GM23338 (cell line): ENCODE measurements at places on chromosomes 11 and 22.

GRCh38 chr11:128164080-128164741 is 423.1 kb downstream of the ETS1 start:
- no peak for DNase-seq

- no peak for DNase-seq
Observed at GRCh38 chr11:72439455-72439854, 5.1 kb upstream of the CLPB start.

GRCh38 chr11:72711141-72711540 is 36.9 kb upstream of the PDE2A start:
- no peak for DNase-seq

DNA sequence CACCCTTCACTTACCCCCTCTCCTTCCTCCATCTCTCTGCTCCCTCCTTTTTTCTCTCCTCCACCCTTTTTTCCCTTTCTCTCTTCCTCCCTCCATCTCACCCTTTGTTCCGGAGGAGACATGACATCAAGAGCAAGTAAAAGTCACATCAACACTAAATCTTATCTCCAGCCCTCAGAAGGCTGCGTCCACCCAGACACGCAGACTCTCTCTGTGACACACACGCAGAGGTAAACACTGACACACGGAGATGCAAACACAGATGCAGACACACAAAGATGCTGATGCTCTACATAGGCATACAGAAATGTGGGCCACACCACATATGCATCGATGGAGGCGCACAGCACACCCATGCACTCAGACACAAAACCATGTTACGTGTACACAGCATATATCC is 27.0 kb downstream of the NRXN2 start:
- no peak for DNase-seq

GRCh38 chr11:15577519-15577918 is 462.8 kb downstream of the INSC start:
- no peak for DNase-seq

- peak; percentile 70 for DNase-seq
Observed at GRCh38 chr11:64367931-64368672, 9.1 kb downstream of the RPS6KA4 start.

- DNase-seq = no peak
Observed at GRCh38 chr11:4071914-4072313, 22.7 kb upstream of the RRM1 start.

DNA sequence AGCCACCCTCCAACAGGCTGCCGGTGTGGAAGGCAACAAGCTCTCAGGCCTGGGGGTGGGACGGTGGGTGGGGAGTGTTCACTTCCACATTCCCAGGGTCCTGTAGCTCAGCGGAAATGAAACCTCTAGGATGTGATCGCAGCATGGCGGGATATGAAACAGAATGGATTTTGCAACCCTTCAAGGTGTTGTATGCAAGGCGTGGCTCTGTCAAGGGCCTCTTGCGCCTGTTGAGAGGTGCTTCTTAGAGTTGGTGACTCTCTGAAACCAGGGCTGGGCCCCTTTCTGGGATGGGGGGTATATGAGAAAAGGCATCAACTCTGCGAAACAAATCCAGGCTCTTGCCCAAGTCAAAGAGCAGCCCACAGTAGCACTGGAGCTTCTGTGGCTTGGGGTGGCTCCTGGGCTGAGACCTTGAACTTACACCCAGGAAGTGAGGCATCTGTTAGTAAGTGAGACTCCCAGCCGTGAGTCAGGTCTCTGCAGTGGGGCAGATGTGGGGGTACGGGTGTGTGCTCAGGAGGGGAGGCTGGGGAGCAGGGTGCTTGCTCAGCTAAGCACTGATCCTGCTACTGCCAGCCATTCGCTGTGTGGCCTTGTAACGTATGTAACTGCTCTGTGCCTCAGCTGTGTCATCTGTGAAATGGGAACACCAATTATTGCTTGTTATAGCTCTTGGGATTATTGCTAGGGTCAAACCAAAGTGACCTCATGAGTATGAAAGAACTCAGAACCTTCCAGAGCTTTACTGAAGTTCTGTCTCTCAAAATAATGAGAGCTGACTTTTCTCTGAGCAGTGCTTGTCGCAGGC is 28.3 kb downstream of the NECTIN1 start:
- DNase-seq = no peak

- no peak for DNase-seq
Observed at GRCh38 chr11:113134626-113135025, 173.4 kb downstream of the NCAM1 start.

DNA sequence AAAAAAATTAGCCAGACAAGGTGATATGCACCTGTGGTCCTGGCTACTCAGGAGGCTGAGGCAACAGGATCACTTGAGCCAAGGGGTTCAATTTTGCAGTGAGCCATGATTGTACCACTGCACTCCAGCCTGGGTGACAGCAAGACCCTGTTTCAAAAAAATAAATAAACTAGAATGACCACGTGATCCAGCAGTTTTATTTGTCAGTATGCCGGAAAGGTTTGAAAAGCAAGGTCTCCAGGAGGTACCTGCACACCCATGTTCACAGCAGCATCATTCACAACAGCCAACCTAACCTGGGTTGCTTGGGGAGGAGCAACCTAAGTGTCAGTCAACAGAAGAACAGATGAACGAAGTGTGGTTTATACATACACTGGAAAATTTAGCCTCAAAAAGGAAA is 78.7 kb upstream of the SEPTIN5 start:
- no peak for DNase-seq

DNA sequence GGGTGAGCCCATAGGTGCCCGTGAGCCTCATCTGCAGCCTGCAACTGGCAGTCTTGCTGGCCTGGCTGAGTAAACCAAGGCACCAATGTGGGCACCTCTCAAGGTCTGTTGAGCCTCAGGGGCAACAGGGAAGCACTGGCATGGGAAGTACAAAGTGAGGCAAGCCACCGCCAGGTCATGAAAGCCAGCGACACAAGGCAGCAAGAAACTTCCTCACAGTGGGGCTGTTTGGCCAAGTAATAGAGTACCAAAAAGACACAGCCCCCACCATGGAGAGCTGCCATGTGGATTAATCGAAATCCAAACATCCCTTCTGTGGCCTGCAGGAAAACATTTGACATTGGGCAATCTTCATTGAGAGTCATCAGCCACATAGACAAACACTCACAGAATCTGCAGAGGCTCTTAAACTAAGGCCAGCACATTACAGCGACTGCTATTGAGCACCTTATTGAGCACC is 43.6 kb upstream of the FIBIN start:
- no peak for DNase-seq
